GF-D8 (cell line): ENCODE measurements at places on chromosomes 7 and 10.

DNA sequence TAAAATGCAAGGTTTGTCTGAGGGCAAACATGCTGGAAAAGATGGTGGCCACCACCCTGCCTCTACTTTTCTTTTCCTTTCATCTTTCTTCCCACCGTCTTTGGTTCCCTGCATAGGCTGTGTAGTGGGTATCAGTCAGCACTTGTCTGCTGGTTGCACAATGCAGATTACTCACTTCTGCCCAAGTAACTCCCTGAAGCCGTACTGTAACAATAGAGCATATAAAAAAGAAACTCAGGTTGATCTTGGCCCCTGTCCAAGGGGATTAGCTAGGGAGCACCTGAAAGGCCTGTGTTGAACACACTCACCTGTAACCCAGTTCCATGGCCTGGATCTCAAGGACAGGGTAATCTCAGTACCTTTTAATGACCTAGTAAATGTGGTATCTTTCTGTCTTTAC, 533.0 kb upstream of the GALNT17 start:
- DNase-seq: no peak

GRCh38 chr7:115679976-115680375, 350.6 kb downstream of the TFEC start:
- no peak for DNase-seq

GRCh38 chr7:111756687-111757178, 194.4 kb upstream of the IMMP2L start:
- no peak for DNase-seq

DNA sequence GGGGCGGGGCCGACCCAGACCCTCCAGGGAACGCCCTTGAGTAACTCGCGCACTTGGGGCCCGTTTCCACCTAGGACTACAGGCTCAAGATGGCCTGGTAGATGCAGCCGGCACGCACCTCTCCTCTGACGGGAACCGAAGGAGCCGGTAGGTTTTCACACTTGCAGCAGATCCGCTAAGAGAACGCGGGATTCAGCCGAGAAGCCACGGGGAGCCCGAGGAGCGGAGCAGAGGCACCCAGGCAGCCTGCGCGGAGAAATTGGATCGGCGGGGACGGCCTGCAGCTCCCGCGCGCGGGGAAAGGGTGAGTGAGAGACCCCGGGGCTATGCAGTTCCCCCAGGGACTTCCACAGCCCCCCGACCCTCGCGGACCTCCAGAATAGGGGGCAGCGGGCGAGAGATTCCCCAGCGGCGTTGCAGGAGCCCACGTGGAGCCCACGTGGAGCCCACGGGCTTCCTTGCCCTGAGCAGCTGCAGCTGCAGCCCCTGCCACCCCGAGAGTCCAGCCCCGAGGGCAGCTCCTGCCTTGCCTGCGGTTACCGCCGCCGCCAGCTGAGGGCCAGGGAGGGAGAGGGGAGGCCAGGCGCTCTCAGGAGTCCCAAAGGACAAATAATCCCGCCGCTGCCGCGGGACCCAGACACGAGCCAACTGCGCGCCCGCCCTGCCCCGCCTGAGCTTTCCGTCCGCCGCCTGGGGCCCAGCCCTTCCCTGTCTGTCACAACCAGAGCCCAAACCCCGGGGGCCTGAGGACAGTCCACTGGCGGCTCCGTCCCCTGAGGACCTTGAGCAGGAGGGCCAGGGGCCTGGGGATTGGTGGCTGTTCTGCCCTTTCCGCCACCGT, 13.1 kb downstream of the IFT22 start:
- DNase-seq: no peak

DNA sequence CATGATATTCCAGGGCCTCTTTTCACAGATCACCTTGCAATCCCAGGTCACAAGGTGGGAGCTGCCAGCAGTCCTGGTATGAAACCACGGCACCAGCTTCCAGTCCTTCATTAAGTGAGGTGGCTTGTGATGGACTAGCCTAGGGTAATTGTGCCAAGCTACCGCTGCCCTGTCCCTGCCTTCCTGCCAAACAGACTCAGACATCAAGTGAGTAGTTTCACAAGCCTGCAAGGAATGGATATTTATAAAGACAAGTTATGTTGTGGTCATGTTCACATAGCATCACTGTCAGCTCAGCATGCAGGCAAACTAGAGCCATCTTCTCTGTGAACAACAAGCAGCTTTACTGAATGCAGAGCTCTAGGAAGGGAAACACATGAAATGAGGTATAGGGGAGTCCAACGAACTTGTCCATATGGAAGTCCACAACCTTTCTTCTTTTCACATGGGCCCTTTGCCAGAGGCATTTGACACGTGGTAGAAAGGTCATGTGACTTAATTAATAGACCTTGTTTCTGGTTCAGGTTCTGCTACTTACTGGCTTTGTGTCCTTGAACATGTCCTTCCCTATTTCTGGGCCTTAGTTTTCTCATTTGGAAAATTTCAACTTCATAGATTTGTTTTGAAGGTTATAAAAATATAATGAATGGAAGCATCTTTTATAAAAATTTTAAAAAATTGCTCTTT, 1061.2 kb downstream of the KCNMA1 start:
- no peak for DNase-seq

- DNase-seq: no peak
These were observed 544.3 kb upstream of the MGMT start for GRCh38 chr10:128922619-128923196.
